Stimulated activated naive CD8-positive, alpha-beta T cell treated with anti-CD3 and anti-CD28 coated beads, Interleukin-15, Interleukin-2, amounts not matched to agents 100 U/mL and 50 U/mL, for 24 hours (primary cell): ENCODE measurements at places on chromosomes 2 and 18.

GRCh38 chr18:906416-907114, 1.9 kb downstream of the ADCYAP1 start:
- peak; percentile 4 for DNase-seq

- DNase-seq: no peak
Measured at GRCh38 chr18:24991141-24992060, 360.6 kb downstream of the ZNF521 start.

- DNase-seq: no peak
Measured at GRCh38 chr2:68464651-68465050, 2.4 kb downstream of the FBXO48 start.

- DNase-seq: no peak
Measured at GRCh38 chr2:17805717-17806363, 10.4 kb upstream of the MSGN1 start.

DNA sequence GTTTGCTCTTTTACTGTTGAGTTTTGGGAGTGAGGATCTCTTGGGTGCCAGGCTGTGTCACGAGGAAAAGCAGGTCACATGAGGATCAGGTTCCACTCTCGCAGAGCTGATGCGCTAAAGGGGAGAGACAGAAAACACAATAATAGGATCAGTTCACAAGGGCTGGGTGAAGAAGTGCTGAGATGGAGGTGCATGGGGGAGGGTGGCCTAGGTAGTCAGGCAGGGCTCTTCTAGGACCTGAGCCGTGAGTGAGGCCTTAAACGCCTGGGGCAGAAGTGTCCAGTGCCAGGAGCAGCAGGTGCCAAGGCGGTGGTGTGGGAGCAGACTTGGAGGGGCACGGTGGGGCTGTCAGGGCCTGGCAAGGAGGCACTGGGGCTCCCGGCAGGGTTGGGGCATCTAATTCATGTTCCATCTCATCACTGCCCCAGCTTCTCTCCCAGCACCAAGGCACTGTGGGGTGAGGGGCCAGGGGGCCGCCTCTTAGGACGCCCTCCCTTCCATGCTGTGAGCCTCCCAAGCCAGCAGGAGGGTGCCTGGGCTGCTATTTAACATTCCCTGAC, 9.3 kb downstream of the KCNIP3 start:
- no peak for DNase-seq

DNA sequence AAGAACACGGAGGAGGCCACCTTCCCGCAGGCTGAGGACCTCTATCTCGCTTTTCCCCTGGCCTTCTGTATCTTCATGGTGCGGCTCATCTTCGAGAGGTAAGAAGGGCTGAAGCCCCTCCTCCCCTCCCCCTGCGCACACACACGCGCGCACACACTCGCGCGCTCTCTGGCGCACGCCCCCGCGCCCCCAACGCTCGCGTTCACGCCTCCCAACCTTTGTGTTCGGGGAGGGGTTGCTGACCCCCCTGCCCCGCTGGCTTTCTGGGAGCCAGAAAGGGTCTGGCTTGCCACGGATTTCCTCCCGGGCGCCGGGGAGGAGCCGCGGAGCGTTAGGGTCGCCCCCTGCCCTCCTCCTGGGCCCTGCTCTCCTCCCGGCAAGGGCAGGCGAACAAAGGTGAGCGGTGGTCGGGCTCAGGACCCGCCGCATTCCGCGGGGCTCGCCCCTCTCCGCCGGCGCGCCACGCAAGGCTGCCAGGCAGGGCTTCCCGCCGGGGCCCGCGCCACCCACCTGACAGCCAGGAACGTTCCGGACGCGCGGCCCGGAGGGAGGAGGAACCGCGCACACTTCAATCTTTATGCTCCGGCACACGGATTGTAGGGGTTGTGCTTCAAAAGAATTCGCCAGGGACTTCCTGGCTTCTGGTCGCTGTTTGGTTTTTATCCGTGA, 583 bp downstream of the CERS6 start:
- peak; percentile 62 for DNase-seq

DNA sequence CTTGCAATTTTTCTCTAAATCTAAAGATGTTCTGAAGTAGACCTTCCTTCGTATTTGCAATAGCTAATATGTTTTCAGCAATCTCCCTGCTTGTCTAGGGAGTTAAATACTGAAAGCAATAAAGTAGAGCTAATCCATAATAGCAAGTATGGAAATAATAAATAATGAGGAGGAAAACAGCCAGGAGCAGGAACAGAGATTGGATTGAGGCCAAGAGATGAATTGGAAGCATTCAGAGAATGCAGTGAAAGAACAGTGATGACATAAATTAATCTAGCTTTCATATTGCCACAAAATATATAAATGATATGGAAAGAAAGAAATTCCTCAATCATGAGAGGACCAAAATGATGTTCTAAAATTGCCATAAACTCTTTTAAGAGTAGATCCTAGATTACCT, 679.7 kb downstream of the METTL4 start:
- DNase-seq: no peak

GRCh38 chr18:77039196-77040130, 93.1 kb downstream of the MBP start:
- DNase-seq: no peak

DNA sequence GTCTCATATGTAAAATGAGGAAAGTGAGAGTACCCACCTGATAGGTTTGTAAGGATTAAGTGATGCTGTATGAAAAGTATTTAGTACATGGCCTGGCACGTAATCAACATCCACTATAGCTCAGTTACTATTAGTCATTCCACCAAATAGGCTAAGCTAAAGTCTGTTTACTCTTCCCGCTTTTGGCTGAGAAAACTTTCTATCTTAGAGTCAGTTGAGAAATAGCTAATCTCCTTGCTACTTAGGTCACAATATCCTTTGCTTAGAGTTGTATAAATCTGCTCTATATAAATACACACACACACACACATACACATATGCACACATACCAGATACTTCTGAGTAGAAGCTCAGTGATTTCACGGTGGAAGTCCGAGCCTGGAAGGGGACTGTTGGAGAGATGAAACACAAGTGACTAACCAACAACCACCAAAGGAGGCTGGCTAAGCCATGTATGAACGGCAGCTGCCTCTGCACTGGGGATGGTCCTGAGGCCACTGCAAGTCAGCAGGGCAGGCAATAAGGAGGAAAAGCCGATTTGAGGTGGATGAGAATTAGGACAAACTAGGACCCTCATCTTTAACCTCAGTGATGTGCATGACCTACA, 104.6 kb upstream of the EPHA4 start:
- DNase-seq: no peak

- peak; percentile 4 for DNase-seq
Measured at GRCh38 chr18:65938592-65939372, 188.0 kb downstream of the CDH7 start.

DNA sequence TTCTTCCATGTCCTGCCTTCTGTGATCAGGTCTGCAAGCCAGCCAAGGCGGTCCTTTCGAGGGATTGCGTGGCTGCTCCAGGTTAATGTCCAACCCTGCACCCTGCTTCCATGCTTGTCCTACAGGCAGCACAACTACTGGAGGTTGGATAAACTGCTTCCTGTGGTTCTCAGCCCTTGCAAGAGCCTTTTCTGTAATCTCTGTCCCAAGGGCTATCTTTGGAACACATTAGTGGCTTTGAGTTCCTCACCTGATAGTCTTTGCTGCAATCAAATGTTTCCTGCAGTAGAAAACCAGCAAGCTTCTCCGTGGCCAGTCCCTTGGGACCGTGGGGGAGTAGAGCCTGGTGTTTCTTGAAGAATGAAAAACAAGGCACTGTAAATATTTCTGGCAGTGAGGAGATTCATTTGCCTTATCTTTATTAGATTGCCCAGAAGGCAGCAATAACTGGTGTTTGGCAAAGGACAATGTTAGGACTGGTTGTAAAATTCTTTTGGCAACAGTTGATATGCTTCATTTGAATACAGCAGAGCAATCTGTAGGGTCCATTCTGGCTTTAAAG, 214.4 kb downstream of the FHOD3 start:
- no peak for DNase-seq

- no peak for DNase-seq
Measured at GRCh38 chr2:214117054-214117453, 293.8 kb upstream of the VWC2L start.

DNA sequence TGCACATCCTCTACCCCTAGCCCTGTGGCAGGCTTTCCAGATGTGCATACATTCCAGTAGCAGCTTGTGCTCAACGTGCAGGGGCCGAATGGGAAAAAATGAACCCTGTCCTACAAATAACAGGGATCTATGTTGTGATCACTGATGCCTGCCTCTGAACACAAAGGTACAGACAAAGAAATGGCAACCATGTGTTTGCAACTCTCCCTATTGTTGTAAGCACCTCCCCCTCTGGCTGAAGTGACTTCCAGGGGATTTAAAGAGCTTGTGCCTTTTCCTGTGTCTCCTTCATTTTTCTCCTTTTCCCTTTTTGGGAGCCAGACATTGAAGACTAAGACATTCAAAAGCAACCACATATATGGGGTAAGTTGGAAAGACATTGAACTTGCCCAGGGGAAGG, 21.6 kb downstream of the ARHGAP25 start:
- DNase-seq: no peak

DNA sequence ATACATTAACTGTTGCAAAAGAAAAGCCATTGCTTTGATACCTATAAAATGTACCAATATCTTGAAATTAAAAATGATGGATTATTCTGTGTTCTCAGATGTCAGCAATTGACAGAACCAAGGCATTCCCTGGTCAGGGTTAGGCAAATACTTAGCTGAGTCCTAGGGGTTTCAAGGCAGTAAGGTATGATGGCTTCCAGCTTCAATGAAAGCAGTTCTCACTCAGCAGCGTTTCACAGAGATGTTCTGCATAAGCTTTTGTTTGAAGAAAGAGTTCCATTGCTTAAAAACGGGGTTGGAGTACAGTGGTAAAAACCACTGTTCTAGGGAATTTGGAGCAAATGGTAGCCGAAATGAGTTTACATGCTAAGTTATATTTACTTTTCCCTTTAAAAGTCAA, 17.0 kb upstream of the KANSL1L start:
- DNase-seq: no peak

GRCh38 chr2:15058015-15058720, 425.7 kb downstream of the LRATD1 start:
- peak; percentile 18 for DNase-seq

DNA sequence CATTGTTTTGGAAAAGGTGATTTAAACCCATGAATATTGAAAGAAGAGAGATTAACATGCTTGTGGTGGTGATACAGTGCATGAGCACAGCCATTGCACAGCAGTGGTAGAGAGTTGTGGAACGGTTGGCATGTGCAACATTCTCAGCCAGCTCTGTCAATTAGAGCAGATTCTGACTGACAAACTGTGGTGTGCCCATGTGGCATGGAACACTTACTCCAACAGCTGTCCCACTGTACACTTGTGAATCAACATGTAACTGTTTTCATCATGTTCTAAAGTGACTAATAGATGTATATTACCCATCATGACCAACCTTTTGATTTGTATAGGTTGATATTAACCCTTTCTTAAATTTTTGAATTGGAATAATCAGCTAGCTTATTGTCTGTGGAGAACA, 55.6 kb downstream of the PKP4 start:
- DNase-seq: no peak

GRCh38 chr2:190640117-190640516, 8.8 kb upstream of the NAB1 start:
- no peak for DNase-seq

GRCh38 chr18:74251297-74252038, 40.3 kb downstream of the CYB5A start:
- DNase-seq: no peak

DNA sequence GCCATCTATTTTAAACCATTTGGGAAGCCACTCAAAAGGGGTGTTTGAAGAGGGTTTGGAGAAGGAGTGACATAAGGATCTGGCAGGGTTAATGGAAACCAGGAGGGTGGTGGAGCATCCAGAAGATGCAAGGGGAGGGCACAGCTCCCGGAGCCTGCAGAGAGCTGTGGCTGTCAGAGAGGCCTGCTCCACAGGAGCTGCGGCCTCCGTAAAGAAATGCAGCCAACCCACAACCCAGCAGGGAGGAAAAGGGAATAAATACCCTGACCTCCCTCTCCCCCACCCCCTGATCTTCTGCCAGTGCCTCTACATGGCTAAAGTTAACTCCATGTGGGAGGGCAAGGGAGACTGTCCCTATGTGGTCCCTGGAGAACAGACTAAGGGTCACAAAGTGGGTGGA, 567.1 kb upstream of the POU3F3 start:
- DNase-seq: no peak

DNA sequence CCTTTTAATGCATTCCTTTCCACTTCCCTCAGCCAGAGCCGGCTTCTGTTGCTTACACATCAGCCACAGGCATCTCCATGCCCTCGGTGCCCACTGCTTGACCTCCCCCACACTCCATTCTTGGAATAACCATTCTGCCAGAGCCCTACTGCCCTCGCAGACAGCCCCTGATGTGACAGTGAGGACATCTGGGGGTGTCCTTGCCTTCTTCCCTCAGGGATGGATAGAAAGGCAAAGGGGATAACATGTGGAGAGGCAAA, 6.4 kb upstream of the NPPC start:
- DNase-seq: no peak

- no peak for DNase-seq
Measured at GRCh38 chr2:106117347-106117746, 76.8 kb downstream of the UXS1 start.

- DNase-seq: peak; percentile 90
Measured at GRCh38 chr2:27322766-27323595, at the start of gene MPV17. Gene MPV17, minus strand, starts transcription at chr2:27323097. Its CDS starts 580 bp downstream, at chr2:27322517.

DNA sequence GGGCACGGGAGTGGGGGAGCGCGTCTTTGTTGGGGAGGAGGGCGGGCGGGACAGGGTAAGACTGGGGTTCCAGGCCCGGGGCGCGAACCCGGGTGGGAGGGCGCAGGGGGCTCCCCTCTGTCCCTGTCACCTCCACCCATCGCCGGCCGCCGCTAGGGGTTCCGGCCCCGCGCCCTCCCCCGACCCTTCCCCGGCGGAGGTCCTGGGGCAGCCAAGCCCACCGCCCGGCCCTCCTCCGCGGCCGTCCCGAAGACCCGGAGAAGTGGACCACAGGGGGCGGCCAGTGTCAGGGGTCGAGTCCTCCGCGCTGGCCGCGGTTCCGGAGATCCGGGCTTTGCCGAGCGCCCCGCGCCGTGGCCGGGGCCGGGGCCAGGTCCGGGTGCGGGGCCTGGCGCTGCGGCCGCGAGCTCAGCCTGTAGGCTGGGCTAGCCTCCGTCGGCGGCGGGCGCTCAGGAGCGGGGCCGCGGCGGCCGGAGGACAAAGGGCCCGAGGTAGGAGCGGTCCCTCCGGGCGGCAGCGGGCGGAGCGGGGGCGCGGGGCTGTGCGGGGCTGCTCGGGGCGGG, 16.6 kb upstream of the E2F6 start:
- DNase-seq: no peak

GRCh38 chr2:99336804-99337112, 431 bp upstream of the EIF5B start:
- DNase-seq: no peak

DNA sequence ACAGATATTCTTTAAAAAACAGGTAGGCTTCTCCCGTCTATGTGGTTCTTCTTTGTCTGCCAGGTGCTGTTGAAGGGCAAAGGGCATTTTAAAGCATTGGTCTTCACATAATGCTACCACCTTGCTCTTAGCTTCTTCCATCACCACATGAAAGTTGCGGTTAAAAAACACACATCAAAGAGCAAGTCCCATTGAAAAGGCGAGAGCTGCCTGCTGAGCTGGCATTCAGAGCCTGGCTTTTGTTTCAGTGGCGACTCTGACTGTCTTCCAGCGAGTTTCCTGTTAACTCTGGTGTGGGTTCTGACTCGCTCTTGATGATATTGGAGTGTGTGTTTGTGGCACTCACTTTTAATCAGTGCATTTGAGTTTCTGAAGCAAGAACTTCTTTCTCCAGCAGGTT, 624.9 kb upstream of the FANCL start:
- peak; percentile 7 for DNase-seq
